AML-193 (cell line): ENCODE measurements at places on chromosomes 11 and 22.

GRCh38 chr11:111307472-111308108, 9.2 kb downstream of the POU2AF3 start:
- DNase-seq: no peak

GRCh38 chr11:55357560-55358184, 10.1 kb upstream of the OR4A15 start:
- peak; percentile 2 for DNase-seq

DNA sequence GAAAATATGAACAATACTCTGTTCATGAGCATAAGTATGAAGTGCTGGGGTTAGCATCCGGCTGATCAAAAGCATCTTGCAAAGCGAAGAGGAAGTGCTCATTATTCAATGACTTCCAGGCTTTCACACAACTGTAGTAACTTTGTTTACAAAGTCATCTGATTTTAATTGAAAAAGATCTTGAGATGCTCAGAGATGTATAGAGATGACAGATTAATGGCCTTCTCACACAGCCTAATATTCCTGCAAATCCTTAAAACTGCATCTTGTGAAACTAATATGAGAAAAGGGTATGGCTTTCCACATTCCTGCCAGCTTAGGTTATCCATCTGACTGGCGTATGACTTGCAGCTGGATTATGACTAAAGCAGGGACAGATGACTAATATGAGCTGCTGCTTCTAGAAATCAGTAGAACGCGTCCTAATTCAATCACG, 125.4 kb downstream of the CASP12 start:
- no peak for DNase-seq

DNA sequence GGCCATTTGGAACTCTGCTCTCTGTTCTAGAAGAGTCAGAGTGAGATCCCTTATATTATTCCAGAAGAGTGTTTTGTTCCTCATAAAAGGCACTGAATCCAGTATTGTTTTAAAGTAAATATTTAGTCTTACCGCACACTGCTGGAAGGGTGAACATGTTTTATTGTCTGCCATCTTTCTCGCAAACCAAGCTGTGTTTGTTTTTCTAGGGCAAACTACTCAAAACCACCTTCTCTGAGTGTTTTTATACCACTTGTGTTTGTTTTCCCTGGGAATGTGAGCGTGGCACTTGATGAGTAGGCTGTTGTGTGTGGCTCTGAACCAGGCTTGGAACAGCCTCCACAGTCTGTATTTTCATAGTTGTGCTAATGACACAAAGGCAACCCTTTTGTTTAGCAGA, 89.8 kb downstream of the DBX1 start:
- DNase-seq: no peak

DNA sequence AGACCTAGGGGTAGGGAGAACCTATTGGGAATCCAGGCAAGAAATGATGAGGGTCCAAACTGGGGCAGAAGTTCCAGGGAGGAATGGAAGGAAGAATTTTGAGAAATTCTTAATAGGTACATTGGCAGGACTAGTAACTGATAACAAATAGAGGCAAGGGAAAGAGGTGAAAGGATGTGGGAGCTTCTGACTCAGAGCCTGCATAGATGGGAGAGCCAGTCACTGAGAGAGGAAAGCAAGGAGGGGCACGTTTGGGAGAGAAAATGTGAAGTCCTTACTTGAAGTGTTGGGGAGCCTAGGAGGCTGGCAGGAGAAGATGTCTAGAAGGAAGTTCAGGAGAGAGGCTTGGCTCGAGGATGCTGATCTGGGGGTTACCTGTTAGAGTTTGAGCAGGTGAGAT, 104.6 kb upstream of the NCAM1 start:
- no peak for DNase-seq

- DNase-seq: no peak
These were observed 2.0 kb downstream of the LRRC74B start for GRCh38 chr22:21047730-21048129.

- DNase-seq: peak; percentile 45
These were observed 63.9 kb upstream of the CSNK2A3 start for GRCh38 chr11:11416917-11417316.

GRCh38 chr11:134464196-134464595, 52.2 kb upstream of the B3GAT1 start:
- DNase-seq: no peak

GRCh38 chr11:27300974-27301373, 62.0 kb downstream of the CCDC34 start:
- no peak for DNase-seq

GRCh38 chr22:30402028-30402765, 5.4 kb downstream of the SEC14L2 start:
- DNase-seq: no peak

DNA sequence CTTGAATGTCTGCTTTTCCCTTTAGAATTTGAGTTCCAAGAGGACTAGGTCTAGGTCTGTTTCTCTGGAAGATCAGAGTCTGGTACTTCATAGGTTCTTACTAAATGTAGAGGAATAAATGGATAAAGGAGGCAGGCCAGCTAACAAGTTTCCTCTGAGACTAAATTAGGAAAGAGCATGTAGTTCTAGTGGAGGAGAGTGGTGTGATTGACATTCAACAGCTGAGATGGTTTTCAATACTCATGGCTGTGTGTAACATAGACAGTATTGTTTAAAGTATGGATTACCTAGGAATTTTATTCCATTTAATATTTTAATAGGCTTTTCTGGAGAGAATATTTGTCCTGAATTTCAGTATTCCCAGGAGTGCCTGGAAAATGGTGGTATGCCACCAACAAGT, 364.7 kb downstream of the METTL15 start:
- no peak for DNase-seq

DNA sequence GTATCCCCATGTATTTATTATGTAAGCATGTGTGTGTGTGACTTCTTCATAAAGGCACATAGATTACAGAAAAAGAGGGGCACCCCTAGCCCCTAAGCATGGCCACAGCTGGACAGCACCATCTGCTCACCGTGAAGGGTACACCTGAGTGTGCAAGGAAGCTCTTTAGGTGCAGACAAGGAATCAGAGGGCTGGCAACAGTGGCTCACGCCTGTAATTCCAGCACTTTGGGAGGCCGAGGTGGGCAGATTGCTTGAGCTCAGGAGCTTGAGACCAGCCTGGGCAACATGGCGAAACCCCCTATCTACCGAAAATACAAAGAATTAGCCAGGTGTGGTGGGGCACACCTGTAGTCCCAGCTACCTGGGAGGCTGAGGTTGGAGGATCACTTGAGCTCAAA, 56.3 kb downstream of the DGCR2 start:
- no peak for DNase-seq

- DNase-seq: no peak
These were observed 463 bp downstream of the TMEM126B start for GRCh38 chr11:85628771-85629341.

DNA sequence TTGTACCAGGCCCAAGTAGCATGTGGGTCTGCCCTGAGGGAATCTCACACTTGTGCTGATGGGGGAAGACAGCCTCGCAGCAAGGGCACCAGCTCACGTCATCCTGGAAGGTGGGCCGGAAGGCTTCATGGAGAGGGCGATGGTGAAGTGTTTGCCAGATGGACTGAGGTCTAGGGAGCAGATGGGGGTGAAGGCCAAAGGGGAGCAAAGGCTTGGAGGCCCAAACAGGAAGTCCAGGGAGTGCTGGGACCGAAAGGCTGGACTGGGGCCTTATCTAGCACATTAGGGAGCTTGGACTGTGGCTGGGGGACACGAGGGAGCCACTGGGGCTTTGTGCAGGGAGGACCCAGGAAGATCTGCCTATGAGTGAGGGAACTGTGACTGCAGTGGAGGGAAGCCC, 1.2 kb upstream of the TNFRSF13C start:
- DNase-seq: no peak

GRCh38 chr11:102950622-102951081, 4.9 kb downstream of the MMP13 start:
- no peak for DNase-seq

GRCh38 chr11:57698843-57699365, 13.1 kb downstream of the MED19 start:
- no peak for DNase-seq

- no peak for DNase-seq
These were observed 36.4 kb downstream of the DEPDC5 start for GRCh38 chr22:31790240-31790639.

GRCh38 chr11:76808996-76809395, 25.8 kb downstream of the TSKU start:
- DNase-seq: no peak

GRCh38 chr11:57567515-57568329, at the start of gene UBE2L6:
Gene UBE2L6, minus strand, starts transcription at chr11:57567672. Its CDS starts 61 bp downstream, at chr11:57567611.
- DNase-seq: peak; percentile 37

- DNase-seq: no peak
These were observed 4.4 kb downstream of the IL18BP start for GRCh38 chr11:72002841-72003775.

- no peak for DNase-seq
These were observed 140.2 kb upstream of the TIMP3 start for GRCh38 chr22:32661296-32661695.

GRCh38 chr11:78688460-78688859, 113.8 kb upstream of the NARS2 start:
- DNase-seq: no peak

- no peak for DNase-seq
These were observed 81.3 kb downstream of the CLPB start for GRCh38 chr11:72352859-72353551.

- no peak for DNase-seq
These were observed 156.6 kb upstream of the POU2AF2 start for GRCh38 chr11:111088847-111089355.

GRCh38 chr11:134276396-134277182, 410 bp downstream of the GLB1L3 start:
- no peak for DNase-seq

DNA sequence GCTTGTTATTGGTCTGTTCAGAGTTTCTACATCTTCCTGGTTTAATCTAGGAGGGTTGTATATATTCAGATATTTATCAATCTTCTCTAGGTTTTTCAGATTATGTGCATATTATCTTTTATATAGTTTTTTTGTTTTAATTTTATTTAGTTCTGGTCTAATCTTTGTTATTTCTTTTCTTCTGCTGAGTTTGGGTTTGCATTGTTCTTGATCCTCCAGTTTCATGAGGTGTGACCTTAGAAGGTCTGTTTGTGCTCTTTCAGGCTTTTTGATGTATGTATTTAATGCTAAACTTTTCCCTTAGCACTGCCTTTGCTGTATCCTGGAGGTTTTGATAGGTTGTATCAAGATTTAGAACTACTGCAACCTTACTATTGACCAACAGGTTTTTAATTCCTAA, 117.7 kb downstream of the VPREB1 start:
- DNase-seq: no peak

DNA sequence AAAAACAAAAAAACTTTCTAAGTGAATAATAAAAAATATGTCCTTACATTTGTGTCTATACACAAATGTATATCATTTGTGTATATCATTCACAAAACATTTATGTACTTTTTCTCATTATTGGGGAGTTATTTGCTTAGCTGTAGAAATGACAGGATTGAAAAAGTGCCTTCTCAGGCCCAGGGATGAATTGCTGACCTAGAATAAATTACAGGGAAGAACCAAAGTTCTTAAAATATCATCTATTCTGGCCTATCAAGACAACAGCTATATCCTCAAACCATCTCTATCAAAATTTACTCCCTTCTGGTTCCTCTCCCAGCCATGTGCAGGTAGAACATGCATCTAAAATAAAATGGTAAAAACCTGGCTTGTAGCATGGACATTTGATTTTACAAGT, 1.9 kb upstream of the RAB6A start:
- DNase-seq: no peak

- DNase-seq: no peak
These were observed 5.5 kb downstream of the CST6 start for GRCh38 chr11:66017321-66017720.

- no peak for DNase-seq
These were observed 11.5 kb downstream of the P2RX3 start for GRCh38 chr11:57349491-57350274.

- peak; percentile 91 for DNase-seq
These were observed 9.0 kb upstream of the AHNAK start for GRCh38 chr11:62555464-62556107.

- no peak for DNase-seq
These were observed 299.0 kb downstream of the ETS1 start for GRCh38 chr11:128288368-128288767.

DNA sequence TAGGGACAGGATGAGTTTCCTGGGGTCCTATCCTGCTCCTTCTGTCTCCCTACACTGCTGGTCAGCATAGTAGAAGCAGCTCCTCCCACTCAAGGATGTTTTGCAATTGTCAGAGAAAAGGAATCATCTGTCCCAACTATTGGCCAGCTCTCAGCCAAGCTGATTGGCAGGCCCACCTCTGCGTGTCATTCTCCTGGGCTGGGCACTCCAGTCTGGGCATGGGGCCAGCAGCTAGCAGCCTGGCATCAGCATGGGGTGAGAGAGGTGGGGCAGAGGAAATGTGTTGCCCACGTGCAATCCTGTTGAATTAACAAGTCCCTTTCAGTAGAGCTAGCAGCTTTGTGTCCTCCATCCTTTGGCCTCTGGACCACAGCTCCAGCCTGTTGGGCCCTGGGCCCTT, 14.1 kb downstream of the ANKK1 start:
- peak; percentile 9 for DNase-seq

DNA sequence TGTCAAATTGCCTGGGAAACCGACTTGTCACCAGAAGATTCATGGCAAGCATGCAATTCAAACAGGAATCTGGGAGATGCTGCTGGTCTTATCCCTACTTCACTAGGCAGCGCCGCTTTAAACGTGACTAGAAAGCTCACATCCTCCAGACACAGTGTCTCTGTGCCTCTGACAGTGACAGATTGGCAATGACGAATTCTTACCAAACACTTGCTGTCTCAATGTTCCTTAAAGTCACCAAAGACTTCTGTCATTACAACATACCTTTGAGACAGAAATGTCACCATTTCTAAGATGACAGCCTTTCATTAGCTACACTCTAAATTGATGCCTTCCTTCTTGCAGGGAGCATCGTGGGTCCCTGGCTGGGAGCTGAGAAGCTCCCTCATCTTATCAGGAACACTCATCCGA, 197.8 kb downstream of the CWF19L2 start:
- DNase-seq: no peak

GRCh38 chr22:46864314-46865051, 102.0 kb downstream of the TBC1D22A start:
- no peak for DNase-seq

- DNase-seq: no peak
These were observed 11.3 kb downstream of the TRMU start for GRCh38 chr22:46346680-46347405.
